Activated T-helper 17 cell treated with anti-CD3 and anti-CD28 coated beads, Interleukin-2, amount 50 U/mL, for 72 hours (primary cell): ENCODE measurements at places on chromosomes 1 and 21. TPM values are rescaled to one million over a fixed set of nuclear protein-coding genes. Genes with fewer than 3 reads are reported as not detected.

- ATAC-seq, result no peak
Measured at GRCh38 chr1:183106746-183107145, 79.3 kb upstream of the LAMC2 start.

GRCh38 chr1:231016966-231017365, 23.1 kb downstream of the FAM89A start:
- ATAC-seq, result no peak

- no peak for ATAC-seq
Measured at GRCh38 chr1:183588827-183589226, 1.4 kb downstream of the NCF2 start.

DNA sequence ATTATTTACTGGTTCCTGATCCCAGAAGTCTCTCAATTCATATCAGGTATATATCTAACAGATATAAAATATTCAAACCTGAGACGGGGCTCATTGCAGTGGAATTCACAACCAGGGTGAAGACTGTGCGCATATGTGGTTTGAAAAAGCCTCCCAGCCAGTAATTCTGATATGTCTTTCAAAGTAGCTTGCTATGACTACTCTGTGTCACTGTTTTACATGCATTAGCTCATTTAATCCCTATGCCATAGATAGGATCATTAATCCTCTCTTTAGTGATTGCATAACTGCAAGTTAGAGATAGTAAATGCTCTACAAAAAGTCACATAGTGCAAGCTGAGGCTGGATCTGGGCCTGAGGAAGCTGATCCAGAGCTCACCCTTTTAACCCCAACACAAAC, 251.4 kb downstream of the FMN2 start:
- ATAC-seq, result no peak

DNA sequence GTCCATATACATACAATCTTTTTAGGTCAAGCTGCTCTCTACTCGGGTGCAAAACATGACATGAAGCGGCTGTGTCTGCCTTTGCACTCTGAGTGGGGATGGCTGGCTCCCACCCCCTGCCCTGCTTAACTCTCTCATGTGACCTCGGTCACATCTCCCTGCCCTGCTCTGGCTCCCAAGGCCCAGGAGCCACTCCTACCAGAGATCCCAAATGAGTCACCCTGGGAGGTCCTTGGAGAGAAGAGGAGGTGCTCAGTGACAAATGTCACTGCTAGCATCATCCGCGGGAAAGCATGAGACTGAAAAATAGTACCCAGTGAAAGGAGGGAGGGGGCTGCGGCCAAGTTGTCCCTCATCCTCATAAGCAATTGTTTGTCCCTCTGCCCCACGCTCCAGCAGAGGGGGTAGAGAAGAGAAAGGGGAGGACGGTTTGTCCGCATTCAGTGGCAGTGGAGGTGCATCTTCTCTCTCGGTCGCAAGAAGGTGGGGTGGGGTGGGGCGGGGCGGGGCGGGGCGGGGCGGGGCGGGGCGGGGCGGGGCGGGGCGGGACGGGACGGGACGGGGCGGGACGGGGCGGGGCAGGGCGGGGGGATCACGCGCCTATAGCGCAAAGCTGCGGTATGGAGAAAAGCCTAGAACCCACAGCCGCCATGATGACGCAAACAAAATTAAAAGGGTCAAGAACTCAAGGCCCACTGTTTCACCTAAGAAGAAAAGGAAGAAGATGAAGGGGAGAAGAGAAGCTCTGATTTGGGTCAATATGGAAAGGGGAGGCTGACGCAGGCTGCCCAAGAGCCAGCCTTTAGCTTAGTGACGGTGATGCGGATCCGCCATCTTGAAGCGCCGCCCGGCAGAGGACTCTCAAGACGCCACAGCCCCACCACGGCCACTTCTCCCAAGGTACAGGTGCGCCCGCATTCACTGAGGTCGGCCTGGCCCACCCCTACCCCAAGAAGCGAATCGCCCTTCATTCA, 66.2 kb downstream of the CD46 start:
- ATAC-seq, result no peak

- no peak for ATAC-seq
Measured at GRCh38 chr21:36576441-36576840, 96.5 kb upstream of the CLDN14 start.

- no peak for ATAC-seq
Measured at GRCh38 chr1:70517444-70517843, 106.4 kb downstream of the CTH start.

DNA sequence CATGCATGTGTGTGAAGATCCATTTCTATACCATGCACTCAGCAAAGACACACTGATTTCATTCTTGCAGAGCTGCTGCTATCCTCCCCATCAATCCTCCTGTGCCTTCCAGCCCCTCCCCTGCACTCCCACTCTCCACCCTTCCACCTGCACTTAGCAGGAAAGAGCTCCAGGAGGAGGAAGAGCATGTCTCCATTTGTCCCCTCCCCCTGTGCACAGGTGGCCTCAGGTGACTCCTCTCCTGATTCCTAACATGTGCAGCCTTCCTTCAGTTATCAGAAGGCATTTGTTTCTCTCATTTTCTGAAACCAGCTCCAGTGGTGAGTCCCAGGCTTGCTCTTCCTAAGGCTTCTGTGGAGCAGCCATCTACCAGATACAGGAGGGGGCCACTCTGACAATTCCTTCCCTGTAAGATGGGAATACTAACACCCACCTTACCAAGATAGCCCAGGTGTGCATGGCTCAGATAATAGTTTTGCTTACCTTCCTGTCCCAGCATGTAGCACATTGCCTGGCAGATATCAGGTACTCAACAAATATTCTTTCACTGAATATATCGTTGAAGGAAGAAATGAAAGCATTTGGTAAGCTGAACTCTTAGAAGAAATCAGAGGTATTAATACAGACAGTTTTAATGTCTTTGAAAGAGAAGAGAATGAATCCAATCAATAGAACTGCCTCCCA, 21.9 kb upstream of the FAM3B start:
- ATAC-seq, result no peak

DNA sequence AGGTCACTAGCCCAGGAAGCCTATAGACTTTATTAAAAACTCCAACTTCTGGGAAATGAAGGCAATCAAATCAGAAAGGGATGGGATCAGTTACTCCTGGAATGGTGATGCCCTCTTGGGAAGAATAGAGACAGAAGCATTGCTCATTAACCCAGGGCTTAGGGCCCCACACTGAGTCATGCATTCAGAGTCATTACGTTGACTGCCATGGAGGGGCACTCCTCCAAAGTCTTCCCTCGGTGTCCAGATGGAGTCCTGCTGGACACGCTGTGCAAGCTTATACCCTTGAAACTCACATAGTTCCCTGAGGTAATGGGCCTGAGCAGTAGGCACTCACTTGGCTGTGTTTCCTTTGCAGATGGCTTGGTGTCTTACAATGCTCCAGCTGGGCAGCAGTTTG, 35.2 kb upstream of the HSD17B7 start:
- no peak for ATAC-seq

- ATAC-seq, result no peak
Measured at GRCh38 chr1:15681349-15682292, 2.5 kb upstream of the PLEKHM2 start.

DNA sequence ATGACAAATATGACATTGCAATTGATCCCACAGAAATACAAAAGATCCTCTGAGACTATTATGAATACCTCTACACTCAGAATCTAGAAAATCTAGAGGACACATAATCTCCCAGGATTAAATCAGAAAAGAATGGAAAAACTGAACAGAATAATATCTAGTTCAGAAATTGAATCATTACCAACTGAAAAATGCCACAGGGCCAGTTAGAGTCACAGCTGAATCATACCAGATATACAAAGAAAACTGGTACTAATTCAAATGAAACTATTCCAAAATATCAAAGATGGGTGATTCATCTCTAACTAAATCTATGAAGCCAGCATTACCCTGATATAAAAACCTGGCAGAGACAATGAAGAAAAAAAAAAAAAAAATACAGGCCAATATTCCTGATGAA, 149.3 kb downstream of the BRINP3 start:
- ATAC-seq, result no peak

GRCh38 chr1:160963521-160963920, 8.9 kb upstream of the ITLN2 start:
- ATAC-seq, result no peak

DNA sequence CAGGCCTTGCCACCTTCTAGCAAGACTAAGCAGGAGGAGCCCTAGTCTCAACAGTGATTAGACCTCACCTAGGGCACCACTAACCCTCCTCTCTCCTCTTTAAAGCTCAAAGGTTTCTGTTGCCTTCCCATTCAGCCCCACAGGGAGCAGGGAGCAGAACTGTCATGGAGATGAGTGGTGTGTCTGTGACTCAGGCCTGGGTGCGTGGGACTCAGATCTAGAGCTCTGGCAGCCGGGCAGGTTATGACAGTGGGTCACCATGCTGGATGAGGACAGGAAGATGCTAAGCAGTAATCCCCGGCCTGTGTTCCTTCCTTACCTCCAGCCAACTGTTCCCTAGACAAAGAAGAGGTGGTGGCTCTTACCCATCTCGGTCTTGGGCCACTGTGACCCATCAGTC, 60.1 kb upstream of the COA6 start:
- ATAC-seq, result no peak

GRCh38 chr1:53340660-53341520, 13.0 kb upstream of the LRP8 start:
- ATAC-seq, result peak; percentile 96

DNA sequence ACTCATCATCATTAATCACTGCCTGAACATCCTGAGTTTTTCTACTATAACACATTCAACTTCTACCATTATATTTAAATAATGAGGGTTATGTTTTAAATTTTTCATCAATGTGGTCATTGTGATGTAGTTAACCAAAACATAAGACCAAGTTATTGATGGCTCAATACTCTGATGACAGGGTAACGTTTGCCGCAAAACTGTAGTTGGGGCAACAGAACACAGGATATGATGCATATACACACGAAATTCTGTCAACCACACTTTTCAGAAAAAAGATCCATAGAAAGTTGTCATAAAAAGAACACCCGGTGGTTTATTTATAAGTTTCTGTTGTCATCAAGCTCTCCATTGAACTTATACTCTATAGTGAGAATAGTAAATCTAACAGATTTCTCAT, 121.7 kb upstream of the COL11A1 start:
- no peak for ATAC-seq

DNA sequence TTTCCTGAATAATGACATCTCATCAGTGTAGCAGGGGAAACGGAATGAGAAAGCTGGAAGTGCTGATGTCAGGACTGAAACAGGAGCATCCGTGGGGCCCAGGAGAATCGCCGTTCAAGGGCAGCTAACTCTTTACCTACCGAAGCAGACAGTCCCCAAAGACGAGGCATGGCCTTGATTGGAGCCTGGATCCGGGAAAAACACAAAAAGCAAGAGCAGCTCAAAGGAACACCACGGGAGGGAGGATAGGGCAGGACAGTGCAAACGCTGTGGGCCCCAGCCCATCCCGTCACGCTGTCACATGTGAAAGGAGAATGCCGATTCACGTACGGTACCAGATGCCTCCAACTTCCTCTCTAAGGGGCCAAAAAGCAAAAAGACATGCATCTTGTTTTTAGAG, 34.9 kb downstream of the WNT9A start:
- ATAC-seq, result no peak

- ATAC-seq, result no peak
Measured at GRCh38 chr1:236035681-236036101, 29.2 kb downstream of the NID1 start.

- no peak for ATAC-seq
Measured at GRCh38 chr1:15148475-15148874, 5.1 kb upstream of the TMEM51 start.

GRCh38 chr21:28794371-28794851, 198.3 kb downstream of the LTN1 start:
- no peak for ATAC-seq

- no peak for ATAC-seq
Measured at GRCh38 chr1:43288058-43288784, 2.8 kb upstream of the C1orf210 start.

- peak; percentile 50 for ATAC-seq
Measured at GRCh38 chr1:226061841-226062557, 517 bp upstream of the H3-3A start.

GRCh38 chr1:8950309-8950708, 4.6 kb downstream of the CA6 start:
- ATAC-seq, result no peak

DNA sequence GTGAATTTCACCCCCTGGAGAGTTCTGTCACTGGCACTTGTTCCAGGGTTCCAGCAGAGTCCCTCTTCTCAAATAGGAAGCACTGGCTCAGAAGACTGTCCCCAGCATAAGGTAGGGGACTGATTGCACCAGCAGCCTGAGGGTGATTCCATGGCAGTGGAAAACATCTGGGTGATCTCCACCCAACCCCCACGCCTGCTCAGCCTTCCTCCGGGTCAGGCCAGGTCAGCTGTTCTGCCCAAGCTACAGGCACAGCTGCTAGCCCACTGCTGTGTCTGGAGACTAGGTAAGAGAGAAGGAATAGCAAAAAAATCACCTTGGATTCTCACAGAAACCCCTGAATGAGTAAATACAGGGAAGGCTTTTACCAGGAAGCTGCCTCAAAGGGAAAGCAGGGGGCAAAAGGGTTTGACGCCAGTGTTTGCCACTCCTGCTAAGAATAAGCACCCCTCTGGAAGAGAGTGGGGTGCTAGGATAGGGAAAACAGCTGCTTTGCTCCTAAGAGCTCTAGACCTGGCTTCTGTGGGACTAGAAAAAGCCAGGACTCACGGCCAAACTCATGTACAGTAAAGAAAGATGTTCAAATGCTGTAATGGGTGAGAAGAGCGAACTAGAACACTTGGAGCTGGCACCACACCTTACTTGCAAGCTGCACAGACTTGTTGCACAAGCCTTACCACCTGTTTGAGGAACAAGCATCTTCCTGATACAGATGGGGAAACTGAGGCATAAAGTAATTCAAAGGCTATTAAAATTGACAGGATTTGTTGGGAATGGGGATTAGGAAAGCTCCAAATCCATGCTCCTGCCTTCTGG, 1.0 kb upstream of the DENND2D start:
- ATAC-seq, result no peak

GRCh38 chr1:106584107-106584506, 472.4 kb upstream of the PRMT6 start:
- no peak for ATAC-seq

GRCh38 chr1:177423090-177423489, 252.3 kb downstream of the BRINP2 start:
- no peak for ATAC-seq

- peak; percentile 71 for ATAC-seq
Measured at GRCh38 chr1:151993734-151994496, at the start of gene S100A10. S100A10 (minus strand) TSS chr1:151993859; CDS start chr1:151986230, 7,629 bp downstream.

Gene ABCG1
- 3.1 TPM for total RNA-seq

Gene HMGN1
- 398 TPM for total RNA-seq

Gene DAB1
- total RNA-seq, result 1.7 TPM

Gene CRYBG2
- total RNA-seq, result 13.6 TPM

Gene KCNK1
- total RNA-seq, result 3.4 TPM

Gene CRYZ
- total RNA-seq, result 47.7 TPM

Gene KRTAP13-2
- total RNA-seq, result not detected

Gene ADCY10
- 0.98 TPM for total RNA-seq

Gene FCER1A
- not detected for total RNA-seq

Gene RNU1-4
- 1,202 TPM for total RNA-seq

Gene FCRL1
- total RNA-seq, result not detected

Gene WDR3
- 57.1 TPM for total RNA-seq

Gene MDM4
- total RNA-seq, result 130 TPM
